Naive thymus-derived CD8-positive, alpha-beta T cell (primary cell): ENCODE measurements at places on chromosomes 4 and X.

DNA sequence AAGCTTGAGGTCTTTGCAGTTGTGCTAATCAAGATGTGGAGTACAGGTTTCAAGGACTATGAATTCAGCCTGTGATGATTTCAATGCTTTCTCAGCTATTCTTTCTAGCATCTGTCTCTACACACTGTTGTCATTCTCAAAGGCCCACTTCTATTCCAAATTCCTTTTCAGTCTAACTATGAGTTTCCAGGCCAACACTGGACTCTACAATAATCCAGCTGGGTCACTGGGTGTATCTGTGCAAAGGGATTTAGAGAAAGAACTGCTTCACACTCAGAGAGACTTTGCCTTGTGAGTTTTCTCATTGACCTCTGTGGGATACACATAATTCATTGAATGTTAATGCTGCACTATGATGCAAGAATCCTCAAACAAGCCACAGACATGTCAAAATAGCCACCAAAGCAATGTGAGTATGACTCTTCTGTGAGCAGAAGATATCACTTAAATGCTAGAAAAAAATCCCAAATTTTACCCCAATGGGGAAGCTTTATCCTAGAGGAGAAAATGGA lies 171.8 kb upstream of the CLNK start:
- DNase-seq: no peak

GRCh38 chrX:132615391-132616131 lies 126.7 kb upstream of the MBNL3 start:
- DNase-seq: peak; percentile 19

GRCh38 chr4:119794681-119795080 lies 166.1 kb upstream of the PDE5A start:
- no peak for DNase-seq

DNA sequence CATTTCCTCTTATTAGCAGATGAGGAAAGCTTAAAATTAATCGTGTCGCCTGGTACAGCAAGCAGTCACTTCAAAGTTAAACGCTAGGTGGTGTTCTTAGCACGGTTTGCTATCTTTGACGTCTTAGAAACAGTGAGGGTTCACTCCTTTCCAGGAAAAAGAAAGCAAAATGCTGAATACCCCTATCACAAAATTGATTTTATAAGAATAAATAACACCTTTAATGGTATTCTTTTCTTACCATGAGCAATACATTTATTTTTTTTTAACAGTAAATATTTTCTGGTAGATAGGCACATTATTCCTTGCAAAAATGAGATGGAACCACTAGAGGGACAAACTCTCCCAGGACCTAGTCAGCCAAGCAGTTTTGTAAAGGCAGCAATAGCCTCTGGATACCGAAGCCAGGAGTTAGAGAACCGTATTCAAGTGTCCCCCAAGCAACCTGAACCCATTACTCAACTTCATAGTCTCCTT lies 153.9 kb downstream of the KDR start:
- DNase-seq: peak; percentile 32

DNA sequence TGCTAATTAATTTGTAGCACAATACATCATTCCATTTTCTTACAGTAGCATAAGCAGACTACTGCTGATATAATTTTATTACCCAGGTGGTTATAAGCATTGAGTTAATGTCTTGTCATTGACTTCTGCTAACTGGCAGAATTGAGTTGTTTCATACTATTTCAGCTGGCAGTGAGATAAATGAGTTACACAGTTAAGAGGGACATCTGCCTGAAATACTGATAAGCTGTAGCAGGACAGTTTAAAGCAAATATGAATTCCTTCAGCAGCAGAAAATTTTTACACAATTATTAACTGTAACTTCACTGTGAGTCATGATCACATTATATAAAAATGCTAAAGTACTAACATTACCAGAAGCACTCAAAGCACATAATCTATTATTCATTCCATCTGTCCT lies 326.8 kb downstream of the INPP4B start:
- no peak for DNase-seq

DNA sequence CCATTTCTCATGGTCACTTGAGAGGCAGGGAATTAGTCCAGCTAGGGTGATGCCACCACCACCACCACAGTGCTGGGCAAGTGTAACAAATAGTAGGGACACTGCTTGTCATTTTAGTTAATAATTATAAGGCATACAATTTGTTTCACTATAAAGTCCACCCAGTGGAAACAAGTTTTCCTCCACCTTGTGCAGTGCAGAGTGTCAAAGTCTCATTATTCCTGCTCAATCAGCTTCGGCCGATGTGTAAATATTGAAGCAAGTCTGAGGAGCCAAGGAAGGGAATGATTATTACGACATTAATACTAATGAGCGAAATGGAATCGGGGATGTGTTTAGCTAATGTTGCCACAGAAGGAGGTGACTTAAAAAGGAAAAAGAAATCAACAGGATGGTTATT lies 340.4 kb downstream of the NKX6-1 start:
- no peak for DNase-seq

DNA sequence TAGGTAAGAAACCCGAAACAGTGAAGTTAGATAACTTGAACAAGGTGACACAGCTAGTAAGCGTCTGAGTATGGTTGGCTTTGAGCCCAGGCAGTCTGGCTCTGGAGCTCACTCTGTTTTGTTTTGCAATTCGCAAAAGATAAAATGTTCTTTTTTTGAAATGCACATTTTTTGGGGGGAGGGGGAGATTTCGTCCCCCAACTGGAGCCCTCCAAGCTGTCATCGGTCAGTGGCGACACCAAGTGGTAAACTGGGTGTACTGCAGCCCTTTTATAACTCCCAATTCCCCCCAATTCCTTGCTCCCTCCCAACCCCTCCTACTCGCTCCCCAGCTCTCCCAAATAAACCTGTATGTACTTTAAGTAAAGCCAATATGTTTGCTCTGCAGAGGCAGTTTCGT lies 2.8 kb upstream of the CLCN5 start:
- peak; percentile 23 for DNase-seq

- no peak for DNase-seq
Observed at GRCh38 chr4:94570558-94570957, 118.8 kb downstream of the PDLIM5 start.

DNA sequence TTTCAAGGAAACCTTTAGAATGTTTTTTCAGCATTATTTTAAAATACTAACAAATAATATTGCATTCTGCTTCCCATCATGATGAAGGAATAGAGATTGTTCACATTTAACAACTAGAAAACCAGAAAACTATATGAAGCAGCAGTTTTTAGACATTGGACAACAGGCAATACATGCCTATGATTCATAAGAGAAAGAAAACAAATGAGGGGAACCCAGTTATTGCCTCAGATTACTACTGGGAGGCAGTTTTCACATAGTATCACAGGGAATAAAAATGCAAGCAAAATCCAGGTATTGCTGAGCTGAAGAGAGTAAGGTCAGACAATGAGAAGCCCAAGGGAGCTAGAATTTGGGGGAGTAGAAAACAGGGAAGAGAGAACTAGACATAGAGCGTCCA lies 373.6 kb downstream of the MAPK10 start:
- no peak for DNase-seq

DNA sequence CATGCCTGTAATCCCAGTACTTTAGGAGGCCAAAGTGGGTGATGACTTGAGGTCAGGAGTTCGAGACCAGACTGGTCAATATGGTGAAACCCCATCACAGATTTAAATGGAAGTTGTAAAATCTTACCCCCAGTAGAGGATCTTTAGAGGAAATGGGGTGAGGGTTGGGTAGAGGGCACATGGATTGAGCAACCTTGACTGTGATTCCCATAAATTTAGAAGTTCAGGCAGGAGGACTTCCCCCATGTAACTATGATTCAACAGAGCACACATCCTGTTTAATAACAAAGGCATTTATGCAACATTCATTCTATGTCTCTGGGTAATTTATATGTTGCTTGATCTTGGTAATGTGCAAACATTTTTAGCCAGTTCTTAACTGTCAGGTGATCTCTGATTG lies 143.1 kb downstream of the RBM47 start:
- DNase-seq: no peak

DNA sequence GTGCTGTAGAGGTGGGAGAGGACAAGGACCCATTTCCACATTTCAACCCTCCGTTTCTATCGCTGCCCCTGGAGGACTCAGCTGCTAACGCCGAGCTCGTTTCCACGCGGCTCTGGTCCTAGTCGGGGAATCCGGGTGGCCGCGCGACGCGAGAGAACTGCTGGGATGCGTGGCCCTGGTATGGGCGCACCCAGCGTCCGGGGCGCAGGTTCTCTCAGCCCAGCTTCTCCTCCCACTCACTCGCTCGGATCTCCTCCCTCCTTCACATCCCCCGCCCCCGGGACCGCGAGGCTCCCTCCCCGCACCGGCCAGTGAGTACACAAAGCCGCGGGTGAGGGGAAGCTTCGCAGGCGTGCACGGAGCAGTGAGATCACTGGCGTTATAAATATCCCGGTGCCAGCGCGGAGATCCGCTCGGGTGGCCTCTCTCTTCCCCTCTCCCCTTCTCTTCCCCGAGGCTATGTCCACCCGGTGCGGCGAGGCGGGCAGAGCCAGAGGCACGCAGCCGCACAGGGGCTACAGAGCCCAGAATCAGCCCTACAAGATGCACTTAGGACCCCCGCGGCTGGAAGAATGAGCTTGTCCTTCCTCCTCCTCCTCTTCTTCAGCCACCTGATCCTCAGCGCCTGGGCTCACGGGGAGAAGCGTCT lies at the start of gene FGF5:
Gene FGF5 (plus strand): TSS at position 412 of the 649 bp plus-strand sequence. CDS start 161 bp downstream, at position 573.
- peak; percentile 7 for DNase-seq
